Ecto neural progenitor cell (in vitro differentiated cells): ENCODE measurements at places on chromosomes 7 and 10.

- DNase-seq = no peak
These were observed 15.9 kb downstream of the FAM53B start for GRCh38 chr10:124728071-124728829.

- DNase-seq = no peak
These were observed 19.0 kb upstream of the DMBT1 start for GRCh38 chr10:122541541-122542002.

DNA sequence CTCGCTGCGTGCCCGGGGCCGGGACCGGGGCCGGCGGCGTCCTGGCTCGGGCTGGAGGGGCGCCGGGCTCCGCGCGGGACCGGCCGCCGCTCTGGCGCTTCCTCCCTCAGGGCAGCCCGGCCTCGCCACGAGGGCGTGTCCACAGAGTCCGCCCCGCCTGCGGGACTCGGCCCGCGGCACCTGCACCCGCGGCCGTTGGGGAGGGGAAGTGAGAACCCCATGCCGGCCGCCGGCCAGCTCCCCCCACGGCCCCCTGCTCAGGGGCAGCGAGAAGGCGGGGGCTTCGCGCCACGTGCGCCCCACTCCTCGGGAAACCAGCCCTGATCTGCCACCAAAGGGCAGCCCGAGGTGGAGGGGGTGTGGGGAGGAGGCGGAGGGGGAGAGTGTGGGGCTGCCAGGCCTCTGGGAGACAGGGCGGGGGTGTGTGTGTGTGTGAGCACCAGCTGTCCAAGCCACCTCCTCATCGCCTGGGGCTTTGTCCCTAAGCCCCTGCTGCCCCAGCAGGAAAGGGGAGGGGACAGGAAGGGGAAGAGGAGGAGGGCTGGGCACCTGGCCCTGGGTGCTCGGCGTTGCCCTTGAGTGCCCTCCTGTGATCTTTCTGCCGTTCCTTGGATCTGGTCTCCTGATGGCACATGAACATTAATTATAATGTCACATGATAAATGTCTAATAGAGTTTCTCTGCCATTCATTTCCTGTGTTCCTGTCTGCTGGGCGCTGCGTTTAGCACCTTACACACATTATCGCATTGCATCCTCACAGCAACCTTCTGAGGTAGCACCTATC is at the start of gene PIK3AP1:
PIK3AP1 (minus strand) TSS at position 93 of the 785 bp plus-strand sequence. CDS start 120 bp downstream, outside the sequence.
- DNase-seq = peak; percentile 72

GRCh38 chr10:132487241-132488135 is 50.1 kb upstream of the INPP5A start:
- DNase-seq = no peak

- no peak for DNase-seq
These were observed 208.4 kb downstream of the ACTR3B start for GRCh38 chr7:152967958-152968357.

DNA sequence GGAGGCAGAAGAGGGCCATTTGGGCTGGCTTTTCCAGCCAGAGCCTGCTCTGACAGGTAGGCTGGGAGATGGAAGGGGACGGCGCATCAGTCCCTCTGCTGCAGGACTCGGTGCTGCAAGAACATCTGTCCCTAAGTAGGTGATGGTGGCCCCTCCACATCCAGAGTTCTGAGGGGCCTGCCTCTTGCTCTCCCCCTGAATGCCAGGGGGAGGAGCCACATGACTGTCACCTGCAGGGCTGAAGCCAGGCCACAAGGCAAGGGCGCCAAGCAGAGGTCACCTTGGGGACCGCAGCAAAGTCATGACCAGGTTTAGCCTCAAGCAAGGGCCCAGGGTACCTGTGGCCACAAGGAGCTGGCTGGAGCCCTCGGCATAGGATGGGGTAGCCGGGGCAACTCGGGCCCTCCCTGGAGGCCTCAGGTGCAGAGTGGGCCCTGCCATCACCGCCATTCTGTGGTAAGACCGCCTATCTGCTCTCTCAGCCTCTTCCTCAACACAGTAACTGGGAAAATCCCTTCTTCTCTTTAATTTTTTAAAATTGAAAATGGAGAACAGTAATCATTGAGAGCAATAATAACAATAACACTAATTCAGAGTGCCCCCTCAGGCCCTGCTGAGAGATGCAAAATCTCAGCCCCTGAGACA is 99.3 kb downstream of the FAM53B start:
- no peak for DNase-seq

DNA sequence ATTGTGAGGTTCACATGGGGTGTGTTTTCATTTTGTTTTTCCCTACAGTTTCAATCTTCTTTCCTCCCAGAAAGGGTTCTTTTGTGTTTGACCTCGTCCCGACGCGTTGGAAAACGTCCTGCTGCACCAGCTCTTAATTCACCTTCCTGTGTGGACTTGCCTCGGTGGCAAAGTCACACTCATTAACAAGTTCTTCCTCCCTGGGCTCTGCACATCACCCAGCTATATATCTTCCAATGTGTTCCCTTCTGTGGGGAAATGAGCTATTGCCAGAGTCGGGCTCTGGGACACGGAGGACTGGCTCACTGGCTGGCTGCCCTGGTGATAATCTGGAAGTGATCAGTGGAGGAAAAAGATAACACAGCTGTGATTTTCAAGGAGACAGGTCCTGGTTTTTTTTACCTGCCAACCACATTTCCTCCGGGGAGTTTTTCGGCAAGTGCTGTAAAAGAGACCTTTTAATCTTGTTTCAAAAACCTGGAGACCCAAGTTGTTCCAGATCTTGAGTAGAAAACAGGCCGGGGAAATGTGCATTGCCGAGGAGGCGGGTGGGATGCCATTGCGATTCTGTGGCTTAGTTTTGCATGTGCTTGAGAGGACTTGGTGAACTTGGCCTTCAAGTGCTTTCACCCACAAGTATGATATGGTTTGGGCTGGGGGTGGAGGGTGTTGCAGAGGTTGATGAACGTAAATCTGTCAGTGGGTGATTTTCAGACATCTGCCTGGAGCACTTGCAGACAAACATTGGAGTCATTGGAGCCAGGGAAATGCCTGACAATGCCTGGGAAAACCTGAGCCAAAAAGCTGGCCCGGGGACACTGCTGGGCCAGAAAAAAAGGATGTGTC is 96.5 kb upstream of the CREB5 start:
- no peak for DNase-seq

- no peak for DNase-seq
These were observed 63.2 kb upstream of the TOMM7 start for GRCh38 chr7:22885797-22886261.

- DNase-seq = no peak
These were observed 687.8 kb downstream of the IPMK start for GRCh38 chr10:57579926-57580325.

GRCh38 chr7:143460271-143460979 is 17.2 kb downstream of the TAS2R60 start:
- no peak for DNase-seq

GRCh38 chr7:90178679-90179278 is 24.5 kb downstream of the STEAP1 start:
- DNase-seq = no peak

- no peak for DNase-seq
These were observed 118.6 kb downstream of the MAGI2 start for GRCh38 chr7:79334841-79335240.

DNA sequence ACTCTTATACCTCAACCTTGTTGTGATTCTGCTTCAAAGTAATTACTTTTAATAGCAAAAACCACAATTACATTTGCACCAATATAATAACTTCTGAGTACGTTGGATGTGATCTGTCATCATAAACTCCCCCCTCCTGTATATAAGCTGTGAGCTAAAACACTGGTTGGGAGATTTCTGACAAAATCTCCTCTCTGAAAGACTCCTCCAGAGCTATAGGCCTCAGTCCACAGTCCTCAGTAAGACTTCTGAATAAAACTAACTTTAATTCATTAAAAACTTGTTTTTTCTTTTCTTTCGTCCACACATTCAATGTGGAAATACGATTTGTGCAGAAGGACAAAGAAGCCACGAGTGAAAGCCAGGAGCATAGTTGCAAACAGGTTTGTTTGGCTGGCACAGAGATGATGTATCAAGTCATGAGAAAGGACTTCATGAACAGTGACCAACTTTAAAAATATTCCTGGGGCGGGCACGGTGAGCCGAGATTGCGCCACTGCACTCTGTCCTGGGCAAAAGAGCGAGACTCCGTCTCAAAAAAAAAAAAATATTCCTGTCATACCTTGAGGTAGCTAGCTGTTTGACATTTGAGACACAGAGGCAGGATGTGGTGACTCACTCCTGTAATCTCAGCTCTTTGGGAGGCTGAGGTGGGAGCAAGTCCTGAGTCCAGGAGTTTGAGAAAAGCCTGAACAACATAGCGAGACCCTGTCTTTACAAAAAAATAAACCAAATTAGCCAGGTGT is 91.1 kb upstream of the ARHGAP21 start:
- DNase-seq = no peak

- DNase-seq = no peak
These were observed 61.9 kb downstream of the MRC1 start for GRCh38 chr10:17871036-17871435.

DNA sequence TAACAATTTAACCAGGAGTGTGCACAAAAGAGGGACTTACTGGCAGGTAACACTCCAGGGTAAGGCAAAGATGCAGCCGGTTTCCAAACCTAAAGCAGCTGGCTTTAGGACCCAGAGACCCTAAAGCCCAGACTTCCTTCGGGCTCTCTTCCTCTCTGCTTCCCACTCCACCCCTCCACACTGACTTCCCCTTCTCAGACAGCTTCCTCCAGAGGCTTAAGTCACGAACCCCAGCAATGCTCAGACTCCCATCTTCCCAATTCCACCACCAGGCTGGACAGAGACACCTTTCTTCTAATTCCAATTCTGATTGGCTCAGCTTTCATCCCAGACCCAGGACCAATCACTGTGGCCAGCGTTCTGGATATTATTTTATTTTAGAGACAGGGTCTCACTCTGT is 24.8 kb downstream of the STYXL1 start:
- no peak for DNase-seq

- DNase-seq = no peak
These were observed 73.1 kb upstream of the AASS start for GRCh38 chr7:122217125-122217524.

DNA sequence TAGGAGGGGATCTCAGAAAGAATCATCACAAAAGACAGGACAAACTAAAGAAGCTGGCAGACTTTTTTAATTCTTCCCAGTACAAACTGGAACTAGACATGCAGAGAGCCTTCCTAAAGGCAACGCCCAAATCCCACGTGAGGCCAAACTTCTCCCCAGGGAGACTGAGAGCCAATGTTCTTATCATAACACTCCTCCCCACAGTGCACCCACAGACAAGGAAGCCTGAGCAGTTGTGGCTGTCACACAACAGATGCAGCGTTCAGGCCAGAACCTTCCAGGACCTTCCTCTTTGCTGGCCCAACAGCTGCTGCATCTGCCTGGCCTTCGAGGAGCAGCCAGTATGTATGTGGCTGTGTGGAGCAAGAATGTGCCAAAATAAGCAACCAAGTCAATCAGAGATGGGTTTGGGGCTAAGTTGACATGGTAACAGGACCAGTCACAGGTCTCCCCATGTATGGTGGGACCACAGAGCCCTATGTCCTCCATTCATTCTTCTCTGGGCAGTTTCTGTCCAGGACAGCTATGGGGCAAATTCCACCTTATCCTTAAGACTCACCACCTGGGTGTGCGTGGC is 34.9 kb downstream of the SRPK2 start:
- DNase-seq = no peak

GRCh38 chr7:130361681-130362080 is 17.1 kb downstream of the CPA5 start:
- DNase-seq = no peak

DNA sequence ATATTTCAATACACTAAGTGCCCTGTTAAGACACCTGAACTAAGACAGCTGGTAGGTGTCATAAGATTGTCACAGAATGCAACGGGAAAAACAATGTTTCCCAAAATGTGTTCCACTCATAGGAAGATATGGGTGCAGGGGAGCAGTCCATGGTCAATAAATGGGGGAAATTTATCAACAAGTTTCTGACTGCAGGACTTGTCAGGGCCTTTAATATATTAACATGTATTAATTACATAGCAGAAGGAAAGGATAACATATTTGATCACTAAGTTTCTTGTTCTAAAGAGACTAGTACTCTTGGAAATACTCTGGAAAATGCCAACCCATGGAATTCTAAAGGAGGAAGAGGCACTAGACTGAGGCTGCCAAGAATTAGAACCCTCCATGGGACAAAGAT is 6.7 kb downstream of the RBP3 start:
- no peak for DNase-seq

DNA sequence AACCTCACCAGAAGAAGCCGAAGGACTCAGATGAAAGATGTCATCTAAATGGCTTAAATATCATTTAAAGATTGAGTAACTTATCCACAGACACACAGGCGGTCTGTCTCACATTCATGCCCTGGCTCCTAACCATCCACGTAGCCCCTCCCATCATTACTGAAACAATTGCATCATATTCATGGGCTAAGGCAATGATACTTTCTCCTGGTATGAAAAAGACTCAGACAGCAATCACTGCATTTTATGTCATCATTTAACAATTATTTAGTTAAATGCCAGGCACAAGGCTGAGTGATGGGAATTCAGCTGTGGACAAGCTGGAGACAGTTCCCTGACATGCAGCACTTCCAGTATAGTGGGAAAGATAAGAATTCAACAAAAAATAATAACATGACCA is 11.2 kb upstream of the TECTB start:
- DNase-seq = no peak

DNA sequence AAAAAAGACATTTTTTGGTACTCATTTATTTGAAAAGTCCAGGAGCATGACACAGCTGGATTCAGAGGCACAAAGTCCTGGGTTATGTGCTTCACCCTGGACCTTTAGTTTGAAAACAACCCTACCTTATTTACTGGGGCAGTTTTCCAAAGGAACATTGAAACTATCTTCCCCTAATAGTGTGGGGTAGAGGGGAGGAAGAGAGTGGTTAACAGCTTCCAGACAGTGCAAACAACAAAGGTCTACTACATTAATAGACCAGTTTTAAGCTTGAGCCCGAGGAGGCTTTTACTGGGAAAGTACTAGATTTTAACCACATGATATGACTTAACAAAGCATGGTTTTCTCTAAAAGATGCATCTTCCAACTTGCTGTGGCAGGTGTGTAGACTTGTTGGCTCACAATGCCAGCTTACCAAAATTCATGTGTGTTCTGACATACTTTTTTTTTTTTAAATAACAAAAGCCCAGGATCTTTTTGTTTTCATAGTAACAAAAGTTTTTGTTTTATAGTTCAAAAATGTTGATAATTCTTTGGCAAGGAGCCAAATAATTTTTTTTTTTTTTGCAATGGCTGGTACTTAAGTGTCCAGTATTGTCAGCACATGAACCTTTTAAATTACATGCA is 1.8 kb downstream of the GSTO1 start:
- DNase-seq = no peak

GRCh38 chr7:142002179-142002578 is 6.5 kb downstream of the MGAM start:
- DNase-seq = no peak

DNA sequence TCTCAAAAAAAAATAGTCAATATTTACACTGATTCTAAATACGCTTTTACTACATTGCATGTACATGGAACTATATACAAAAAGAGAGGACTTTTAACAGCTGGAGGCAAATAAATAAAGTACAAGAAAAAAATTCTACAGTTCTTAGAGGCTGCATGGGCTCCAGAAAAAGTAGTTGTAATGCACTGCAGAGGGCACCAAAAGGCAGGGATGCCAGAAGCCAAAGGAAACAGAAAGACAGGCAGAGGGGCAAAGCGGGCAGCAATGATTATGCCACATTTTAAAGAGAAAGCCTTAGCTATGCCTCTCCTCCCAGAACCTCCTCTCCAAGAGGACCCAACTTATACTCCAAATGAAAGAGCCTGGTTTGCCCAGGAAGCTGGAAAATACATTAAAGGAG is 11.6 kb upstream of the ADCK2 start:
- DNase-seq = no peak

GRCh38 chr7:20172736-20173334 is 44.3 kb downstream of the MACC1 start:
- peak; percentile 74 for DNase-seq

- DNase-seq = no peak
These were observed 57.8 kb downstream of the AUTS2 start for GRCh38 chr7:69656077-69656476.
